Memory B cell (primary cell): ENCODE measurements at places on chromosomes 3 and 15.

DNA sequence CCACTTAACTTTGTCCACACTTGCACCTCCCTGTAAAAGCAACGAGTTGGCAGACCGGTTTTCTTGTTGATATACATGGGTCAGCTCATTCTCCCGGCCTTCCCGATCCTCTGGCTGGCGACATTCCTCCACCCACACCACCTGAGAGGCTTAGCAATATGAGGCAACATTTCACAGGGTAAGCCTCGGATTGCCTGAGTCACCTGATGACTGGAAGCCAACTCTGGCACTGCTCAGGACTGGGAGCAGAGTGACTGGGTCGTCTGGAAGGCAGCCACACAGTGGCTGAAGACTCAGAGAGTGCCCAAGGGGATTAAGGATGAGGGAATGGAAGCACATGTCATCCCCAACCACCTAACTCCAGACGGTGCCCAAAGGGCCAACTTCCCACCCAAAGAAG lies 9.8 kb downstream of the HOMER2 start:
- DNase-seq: no peak

DNA sequence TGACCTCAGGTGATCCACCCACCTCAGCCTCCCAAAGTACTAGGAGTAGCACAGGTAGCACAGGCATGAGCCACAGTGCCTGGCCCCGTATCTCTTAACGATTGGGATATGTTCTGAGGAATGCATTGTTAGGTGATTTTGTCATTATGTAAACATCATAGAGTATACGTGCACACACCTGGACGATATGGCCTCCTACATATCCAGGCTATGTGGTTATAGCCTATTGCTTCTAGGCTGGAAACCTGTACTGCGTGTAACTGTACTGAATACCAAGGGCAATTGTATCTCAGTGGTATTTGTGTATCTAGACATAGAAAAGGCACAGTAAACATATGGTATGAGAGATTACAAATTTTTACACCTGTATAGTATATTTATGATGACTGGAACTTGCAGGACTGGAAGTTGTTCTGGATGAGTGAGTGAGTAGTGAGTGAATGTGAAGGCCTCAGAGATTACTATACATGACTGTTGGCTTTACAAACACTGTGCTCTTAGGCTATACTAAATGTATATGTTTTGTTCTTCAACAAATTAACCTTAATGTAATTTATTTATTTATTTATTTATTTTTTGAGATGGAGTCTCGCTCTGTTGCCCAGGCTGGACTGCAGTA lies 120.7 kb downstream of the MBNL1 start:
- DNase-seq: no peak

DNA sequence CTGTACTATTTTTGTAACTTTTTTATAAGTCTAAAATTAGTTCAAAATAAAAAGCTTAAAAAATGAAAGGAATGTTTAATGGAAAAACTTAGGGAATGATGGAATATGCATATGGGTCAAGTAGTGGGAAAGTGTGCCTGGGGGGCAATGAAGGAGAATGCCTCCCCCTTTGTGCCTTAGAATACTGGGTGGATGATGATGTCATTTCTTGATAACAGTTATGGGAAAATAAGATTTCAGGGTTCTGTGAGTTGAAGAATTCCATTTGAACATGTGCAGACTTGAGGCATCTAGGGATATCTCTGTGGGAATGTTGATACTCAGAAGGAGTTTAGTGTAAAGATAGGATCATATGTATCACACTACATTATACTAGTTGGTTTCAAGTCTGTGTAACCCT lies 13.8 kb downstream of the WDR93 start:
- no peak for DNase-seq

DNA sequence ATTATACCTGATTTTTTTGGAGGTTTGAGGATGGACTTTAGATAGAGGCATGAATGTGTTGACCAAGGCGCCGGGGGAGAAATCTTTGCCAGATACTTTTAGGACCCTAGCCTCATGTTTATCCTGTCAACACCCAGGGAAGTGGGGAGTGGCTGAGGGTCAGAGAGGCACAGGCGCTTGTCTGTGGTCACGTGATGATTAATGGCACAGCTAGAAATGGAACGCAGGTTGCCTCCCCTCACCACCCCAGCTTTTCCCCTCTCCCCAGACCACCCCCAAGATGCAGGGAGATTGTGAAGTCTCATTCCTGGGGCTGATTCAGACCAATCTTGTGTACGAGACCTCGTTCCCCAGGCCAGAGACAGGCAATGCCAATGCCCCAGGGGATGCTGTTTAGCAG lies 218.4 kb upstream of the LINGO1 start:
- DNase-seq: no peak

DNA sequence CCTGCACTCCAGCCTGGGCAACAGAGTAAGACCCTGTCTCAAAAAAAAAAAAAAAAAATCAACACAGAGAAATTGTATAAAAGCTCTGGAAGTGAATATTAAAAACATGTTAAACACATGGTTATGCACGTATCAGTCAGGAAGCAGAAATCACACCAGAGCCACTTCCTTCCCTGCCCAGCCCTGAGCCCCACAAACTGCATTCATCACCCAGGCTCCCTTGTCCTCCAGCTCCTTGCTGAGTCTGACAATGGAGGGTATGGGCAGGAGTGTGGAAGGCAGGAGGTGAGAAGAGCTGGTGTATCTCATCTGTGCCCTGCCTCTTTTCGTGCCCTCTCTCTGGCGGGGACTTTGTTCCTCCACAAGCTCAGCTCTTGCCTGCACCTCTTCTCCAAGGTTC lies 12.1 kb upstream of the LOXL1 start:
- no peak for DNase-seq
